ENCODE measurements at places on chromosomes 7 and 10. TPM values are rescaled to one million over a fixed set of nuclear protein-coding genes. Genes with fewer than 3 reads are reported as not detected.

TAS2R3 gene
- total RNA-seq = 4.6 TPM

SKIDA1 gene
- total RNA-seq = 6.9 TPM

PON1 gene
- 1.2 TPM for total RNA-seq

SH2B2 gene
- total RNA-seq = 10.8 TPM

GRM3 gene
- total RNA-seq = 153 TPM

ZNF487 gene
- 24.2 TPM for total RNA-seq

PNLIPRP1 gene
- total RNA-seq = not detected

EPO gene
- total RNA-seq = not detected

PILRA gene
- total RNA-seq = 1.2 TPM

HOXA11 gene
- not detected for total RNA-seq

PDZD7 gene
- total RNA-seq = 7.2 TPM

BAMBI gene
- 10.4 TPM for total RNA-seq

TMEM72 gene
- total RNA-seq = 0.69 TPM

MACROH2A2 gene
- total RNA-seq = 45.7 TPM

KAZALD1 gene
- total RNA-seq = 1.2 TPM

DYNC1I1 gene
- total RNA-seq = 51.2 TPM

GRID2IP gene
- total RNA-seq = 2.1 TPM

NKX1-2 gene
- 1.8 TPM for total RNA-seq

PSD gene
- 108 TPM for total RNA-seq

CALML3 gene
- total RNA-seq = 0.69 TPM

GPR85 gene
- 106 TPM for total RNA-seq

FXYD4 gene
- not detected for total RNA-seq

LBX1 gene
- not detected for total RNA-seq

SLC13A1 gene
- total RNA-seq = not detected

CYP2E1 gene
- 18.0 TPM for total RNA-seq

AKR1C1 gene
- total RNA-seq = 29.1 TPM

POLR2J2 gene
- total RNA-seq = 5.3 TPM

SLC39A12 gene
- 20.1 TPM for total RNA-seq

SCART1 gene
- 1.2 TPM for total RNA-seq

TAF5 gene
- 6.7 TPM for total RNA-seq

PRKG1 gene
- 29.5 TPM for total RNA-seq

EIF3A gene
- 75.2 TPM for total RNA-seq

NOD1 gene
- 2.5 TPM for total RNA-seq

AASS gene
- 36.2 TPM for total RNA-seq

CTBP2 gene
- 44.1 TPM for total RNA-seq

NAT16 gene
- 2.1 TPM for total RNA-seq

FAM25C gene
- not detected for total RNA-seq

ANKRD22 gene
- total RNA-seq = 0.46 TPM

NIPSNAP2 gene
- 58.6 TPM for total RNA-seq

HOXA5 gene
- not detected for total RNA-seq

ENTPD1 gene
- 16.6 TPM for total RNA-seq

GDF10 gene
- 3.0 TPM for total RNA-seq

BCL7B gene
- total RNA-seq = 11.1 TPM

LMBR1 gene
- total RNA-seq = 209 TPM

COL1A2 gene
- total RNA-seq = 116 TPM

SLC29A4 gene
- total RNA-seq = 18.7 TPM

WDR86 gene
- 21.2 TPM for total RNA-seq

OGA gene
- 314 TPM for total RNA-seq

FKBP6 gene
- not detected for total RNA-seq

PARD3 gene
- 76.4 TPM for total RNA-seq

CPA1 gene
- not detected for total RNA-seq

GFRA1 gene
- total RNA-seq = 42.7 TPM

FAM25A gene
- total RNA-seq = not detected

IDI1 gene
- total RNA-seq = 156 TPM

SEMA3E gene
- 12.2 TPM for total RNA-seq
